Inflammatory macrophage treated with lipopolysaccharide for 4 hours (primary cell): ENCODE measurements at places on chromosomes 4 and X.
A peak's percentile ranks its signal among the peaks of the same experiment; 100 is the strongest.

GRCh38 chr4:55435141-55435841 lies 39.5 kb downstream of the TMEM165 start:
- DNase-seq = peak; percentile 27

- DNase-seq = peak; percentile 19
Measured at GRCh38 chrX:20265726-20266681, 705 bp downstream of the RPS6KA3 start.

DNA sequence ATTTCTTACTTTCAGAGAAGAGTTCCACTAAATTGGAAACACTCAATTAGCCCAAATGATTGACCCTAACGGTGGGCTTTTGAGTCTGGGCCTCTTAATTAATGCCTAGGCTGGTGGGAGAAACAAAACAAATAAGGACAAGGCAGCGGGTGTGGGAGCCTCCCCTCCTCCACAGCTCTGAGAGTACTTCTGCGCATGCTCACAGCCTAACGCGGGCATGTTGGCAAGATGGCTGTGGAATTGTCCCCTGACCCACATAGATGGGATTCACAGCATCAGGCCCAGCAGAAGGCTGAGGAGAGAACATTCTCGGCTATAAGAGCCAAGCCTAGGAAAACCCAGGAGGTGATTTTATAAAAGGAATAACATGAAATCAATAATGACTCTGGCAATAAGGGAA lies 230.1 kb downstream of the HS6ST2 start:
- no peak for DNase-seq

DNA sequence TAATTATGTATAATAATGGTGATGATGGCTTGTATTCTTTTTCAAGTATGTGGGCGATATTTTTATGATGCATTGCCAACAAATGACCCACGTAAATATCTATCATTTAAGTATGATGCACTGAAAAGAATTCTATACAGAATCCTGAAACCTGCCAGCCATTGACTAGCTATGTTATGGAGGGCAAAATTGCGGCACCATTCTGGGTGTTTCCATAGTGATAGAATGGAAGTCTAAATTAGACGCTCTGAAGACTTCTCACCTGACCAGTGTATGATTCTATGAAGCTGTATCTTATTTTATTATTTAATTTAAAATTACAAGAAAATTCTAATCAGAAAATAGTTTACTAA lies 677 bp upstream of the CENPC start:
- no peak for DNase-seq

DNA sequence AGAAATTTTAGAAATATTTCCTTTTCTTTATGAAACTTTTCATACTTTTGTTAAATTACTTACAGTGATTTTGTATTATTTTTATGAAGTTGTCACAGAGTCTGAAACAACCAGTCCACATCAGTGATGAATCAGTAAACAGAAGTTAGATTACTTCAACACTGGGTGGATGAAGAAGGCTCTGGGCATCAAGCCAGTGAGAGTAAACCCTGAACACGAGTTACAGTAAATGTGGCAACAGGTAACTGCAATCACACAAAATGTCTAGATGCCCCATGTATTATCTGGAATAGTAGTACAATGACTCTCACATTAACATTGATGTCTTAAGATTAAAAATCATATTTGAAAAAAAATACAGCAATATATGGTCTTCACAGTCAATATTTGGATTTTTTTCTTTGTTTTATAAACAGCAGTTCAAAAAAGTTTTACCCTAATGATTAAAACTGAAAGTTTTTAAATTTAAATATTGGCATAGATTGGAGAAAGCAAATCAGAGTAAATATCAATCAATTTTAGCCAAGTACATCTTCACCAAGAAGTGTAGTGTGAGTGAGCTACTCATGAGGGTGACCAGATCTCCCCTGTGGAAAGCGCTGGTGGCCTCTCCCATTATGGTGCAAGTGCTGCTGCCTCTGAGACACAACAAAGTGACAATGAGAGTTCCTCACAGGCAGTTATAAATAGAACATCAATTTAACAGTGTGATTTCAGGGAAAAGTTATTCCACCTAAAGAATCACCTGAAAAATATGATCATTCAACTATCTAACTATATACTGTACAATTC lies 63.2 kb upstream of the UGT2B7 start:
- no peak for DNase-seq
